ENCODE measurements at places on chromosomes 3 and 15.
A peak's percentile ranks its signal among the peaks of the same experiment; 100 is the strongest.

- peak; percentile 74 for DNase-seq
These were observed 35.4 kb downstream of the ARHGAP31 start for GRCh38 chr3:119329551-119329950.

DNA sequence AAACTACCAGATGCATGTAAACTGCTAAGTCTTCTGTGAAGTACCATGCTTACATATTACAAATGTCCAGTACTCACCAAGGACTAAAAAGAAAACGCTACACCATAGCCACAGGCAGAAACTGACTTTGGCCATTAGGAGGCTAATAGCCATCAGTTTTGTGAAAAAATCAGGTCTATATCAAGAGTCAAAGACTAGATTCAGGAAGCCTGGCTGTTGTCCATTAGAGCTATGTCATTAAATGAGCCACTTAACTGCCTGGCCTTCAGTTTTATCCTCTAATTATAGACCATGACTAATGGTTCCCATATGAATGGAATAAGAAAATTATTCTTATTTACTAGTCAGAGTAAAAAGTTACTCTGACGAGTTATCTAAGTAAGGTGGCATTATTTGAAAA, 144.1 kb downstream of the VPS13C start:
- DNase-seq, result no peak

- DNase-seq, result no peak
These were observed 345.0 kb upstream of the NR2E3 start for GRCh38 chr15:71465131-71465955.

- no peak for DNase-seq
These were observed 38.5 kb downstream of the C2CD4A start for GRCh38 chr15:62105266-62105665.

- DNase-seq, result no peak
These were observed 38.9 kb downstream of the PCSK6 start for GRCh38 chr15:101450403-101451265.

DNA sequence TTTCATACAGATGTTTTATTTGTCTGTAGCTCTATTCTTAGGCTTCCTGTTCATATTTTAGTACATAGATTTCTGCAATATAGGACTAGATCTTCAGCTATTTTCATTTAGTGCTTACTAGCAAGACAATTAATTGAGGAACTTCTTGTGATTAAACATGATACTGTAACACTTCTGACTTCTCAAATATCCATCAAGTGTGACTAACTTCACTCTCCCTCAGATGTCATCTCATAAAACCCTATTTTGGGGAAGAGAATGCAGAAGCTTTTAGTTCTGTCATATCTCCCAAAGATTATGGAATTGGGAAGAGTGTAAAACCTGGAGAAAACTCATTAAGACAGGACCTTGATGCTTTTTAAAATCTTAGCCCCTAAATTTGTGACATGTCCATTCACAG, 28.6 kb upstream of the GOLIM4 start:
- no peak for DNase-seq

- peak; percentile 72 for DNase-seq
These were observed 30.5 kb upstream of the SRP14 start for GRCh38 chr15:40069178-40070165.

GRCh38 chr15:97978401-97979139, 18.1 kb downstream of the ARRDC4 start:
- DNase-seq, result no peak

DNA sequence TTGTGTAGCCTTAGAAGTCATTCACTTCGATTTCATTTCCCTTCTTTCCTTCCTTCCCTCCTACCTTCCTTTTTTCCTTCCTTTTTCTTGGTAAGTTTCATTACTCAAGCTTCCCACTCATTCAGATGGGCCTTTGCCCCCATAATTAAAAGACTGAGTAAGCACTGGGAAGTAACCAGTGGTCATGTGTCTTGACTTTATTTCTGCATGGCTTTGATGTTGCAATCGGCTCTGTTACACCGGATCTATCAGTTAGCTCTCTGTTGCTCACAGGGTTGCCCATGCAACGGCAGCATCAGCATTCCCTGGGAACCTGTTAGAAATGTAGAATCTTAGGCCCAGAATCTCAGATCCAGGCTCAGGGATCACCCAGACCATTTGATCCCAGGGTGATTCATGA, 25.6 kb upstream of the LARS2 start:
- DNase-seq, result no peak

DNA sequence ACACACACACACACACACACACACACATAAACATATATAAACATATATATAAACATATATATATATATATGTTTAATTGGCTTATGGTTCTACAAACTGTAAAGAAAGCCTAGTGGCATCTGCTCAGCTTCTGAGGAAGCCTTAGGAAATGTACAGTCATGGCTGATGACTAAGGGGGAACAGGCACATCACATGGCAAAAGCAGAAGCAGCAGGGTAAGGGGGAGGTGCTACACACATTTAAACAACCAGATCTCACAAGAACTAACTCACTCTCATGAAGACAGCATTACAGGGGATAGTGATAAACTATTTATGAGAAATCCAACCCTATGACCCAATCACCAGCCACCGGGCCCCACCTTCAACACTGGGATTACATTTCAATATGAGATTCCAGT, 922.9 kb downstream of the SI start:
- no peak for DNase-seq

GRCh38 chr3:33313331-33313730, 36.1 kb downstream of the FBXL2 start:
- no peak for DNase-seq

DNA sequence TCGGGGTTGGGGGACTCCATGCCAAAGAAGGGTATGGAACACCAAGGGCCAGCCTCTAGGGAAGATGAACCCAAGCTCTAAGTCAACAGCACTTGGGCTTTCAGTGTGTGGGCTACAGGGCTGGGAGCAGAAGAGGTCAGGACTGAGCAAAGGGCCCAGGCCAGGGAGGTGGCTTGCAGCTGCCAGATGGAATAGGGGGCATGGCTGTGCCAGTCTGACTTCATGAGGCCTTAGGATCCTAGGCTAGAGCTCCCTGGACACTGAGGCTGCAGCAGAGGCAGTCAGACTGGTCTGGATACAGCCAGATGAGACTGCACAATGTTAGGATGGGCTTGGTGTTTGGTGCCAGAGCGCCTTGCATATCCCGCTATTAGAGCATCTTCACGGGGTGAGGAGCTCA, 3.8 kb downstream of the RASGRF1 start:
- no peak for DNase-seq

GRCh38 chr15:47505712-47506328, 211.5 kb upstream of the SEMA6D start:
- no peak for DNase-seq

DNA sequence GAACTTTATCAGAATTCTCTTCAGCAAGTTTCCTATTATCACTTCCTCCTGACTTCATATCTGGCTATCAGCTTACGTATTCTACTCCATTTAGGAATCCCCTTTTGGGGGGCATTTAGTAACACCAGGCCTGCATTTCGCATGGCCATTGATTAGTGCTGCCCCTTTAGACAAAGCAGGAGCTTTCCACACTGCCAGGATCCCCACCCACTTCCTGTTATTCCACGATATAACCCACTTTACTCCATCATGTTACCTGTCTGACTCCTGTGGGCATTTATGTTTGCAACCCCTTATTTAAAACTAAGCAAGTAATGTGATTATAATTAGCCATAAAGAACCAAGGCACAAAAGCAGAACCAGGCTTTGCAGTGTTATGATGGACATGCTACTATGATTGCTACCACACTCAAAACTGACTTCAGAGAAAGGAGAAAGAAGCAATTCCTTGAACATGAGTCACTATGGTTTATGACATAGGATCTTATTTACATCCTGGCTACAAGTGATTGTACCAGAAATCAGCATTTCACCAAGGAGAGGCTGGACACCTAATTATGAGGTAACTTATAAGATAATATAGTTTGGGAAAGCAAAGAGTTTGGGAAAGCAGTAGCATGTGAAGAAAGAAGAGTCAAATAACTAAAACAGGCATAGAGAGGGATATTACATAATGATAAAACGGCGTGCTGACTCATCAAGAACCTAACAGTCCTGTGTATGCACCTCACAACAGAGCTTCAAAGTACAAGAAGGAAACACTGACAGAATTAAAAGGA, 96.3 kb downstream of the IGSF11 start:
- DNase-seq, result no peak

DNA sequence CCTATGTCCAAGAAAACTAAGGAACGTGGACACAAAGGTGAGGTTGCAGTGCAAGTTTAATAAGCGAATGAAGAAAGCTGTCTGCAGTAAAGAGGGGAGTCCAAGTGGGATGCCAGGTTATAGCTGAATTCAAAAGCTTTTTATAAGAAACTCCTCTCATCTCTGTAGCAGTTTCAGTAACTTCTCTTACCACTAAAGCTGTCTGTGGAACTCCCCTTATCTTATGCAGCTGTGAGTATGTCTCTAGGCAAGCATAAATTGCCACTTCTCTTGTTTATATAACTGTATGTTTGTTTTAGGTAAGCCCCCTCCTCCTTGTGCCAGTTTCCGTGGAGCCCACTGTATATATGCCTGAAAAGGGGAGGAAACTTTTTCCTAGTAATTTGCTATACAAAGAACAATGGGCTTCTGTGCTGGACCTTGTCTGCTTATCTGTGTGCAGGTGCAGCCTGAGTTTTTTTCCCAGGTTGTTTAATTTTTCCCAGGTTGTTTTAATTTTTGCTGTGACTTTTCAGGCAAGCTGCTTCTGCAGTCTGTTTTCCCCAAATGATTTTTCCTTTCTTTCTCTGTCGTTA, 875.1 kb upstream of the EPHA6 start:
- DNase-seq, result no peak

DNA sequence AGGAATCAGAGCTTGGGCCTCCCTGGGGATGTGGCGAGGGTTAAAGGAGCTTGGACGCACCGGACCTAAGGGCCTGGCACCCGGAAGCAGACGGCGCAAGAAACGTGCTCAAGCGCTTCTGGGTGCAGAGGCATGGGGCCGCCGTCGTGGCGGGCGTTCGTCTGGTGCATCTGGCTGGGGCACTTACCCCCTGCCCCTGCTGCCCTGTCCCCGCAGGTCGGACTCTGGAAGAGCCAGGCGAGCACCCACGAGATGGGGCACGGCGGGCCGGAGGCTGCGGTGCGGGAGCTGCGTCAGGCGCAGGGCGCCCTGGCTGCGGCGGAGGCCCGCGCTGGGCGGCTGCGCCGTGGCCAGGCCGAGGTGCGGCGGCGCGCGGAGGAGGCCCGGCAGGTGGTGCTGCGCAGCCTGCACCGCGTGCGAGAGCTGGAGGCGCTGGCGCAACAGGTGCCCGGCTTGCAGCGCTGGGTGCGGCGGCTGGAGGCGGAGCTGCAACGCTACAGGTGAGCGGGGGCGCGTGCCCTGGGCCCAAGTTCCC, 2.5 kb downstream of the EFCC1 start:
- no peak for DNase-seq

- DNase-seq, result no peak
These were observed 133.9 kb downstream of the MYLK start for GRCh38 chr3:123750209-123750608.

GRCh38 chr3:124088801-124089200, 96.9 kb upstream of the ROPN1 start:
- no peak for DNase-seq

GRCh38 chr3:149650828-149651227, 7.0 kb downstream of the WWTR1 start:
- DNase-seq, result no peak

DNA sequence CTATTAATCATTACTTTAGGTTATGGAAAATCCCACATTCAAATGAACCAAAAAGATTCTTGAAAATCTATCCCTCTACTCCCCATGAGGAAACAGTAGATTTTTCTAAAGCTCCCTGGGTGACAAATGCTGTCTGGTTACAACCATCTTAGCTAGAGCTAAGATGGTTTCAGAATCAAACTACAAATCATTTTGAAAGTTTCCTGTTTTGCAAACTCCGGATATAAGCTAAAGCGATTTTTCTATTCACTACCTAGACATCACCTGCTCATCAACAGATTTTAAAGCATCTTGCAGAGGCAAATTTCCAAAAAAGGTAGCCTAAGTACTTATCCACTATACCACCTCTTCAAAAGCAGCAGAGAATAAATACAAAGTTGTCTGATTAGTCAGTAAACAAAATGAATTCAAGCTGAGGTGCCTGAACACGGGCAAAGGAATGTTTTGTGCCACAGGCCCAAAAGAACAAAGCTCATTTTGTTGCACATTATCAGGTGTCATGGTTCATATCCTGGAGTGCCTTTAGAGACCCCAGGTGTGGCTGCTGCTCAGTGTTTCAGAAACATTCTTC, 204.9 kb downstream of the TNIK start:
- DNase-seq, result no peak

GRCh38 chr3:26653811-26654425, 31.3 kb downstream of the LRRC3B start:
- no peak for DNase-seq

DNA sequence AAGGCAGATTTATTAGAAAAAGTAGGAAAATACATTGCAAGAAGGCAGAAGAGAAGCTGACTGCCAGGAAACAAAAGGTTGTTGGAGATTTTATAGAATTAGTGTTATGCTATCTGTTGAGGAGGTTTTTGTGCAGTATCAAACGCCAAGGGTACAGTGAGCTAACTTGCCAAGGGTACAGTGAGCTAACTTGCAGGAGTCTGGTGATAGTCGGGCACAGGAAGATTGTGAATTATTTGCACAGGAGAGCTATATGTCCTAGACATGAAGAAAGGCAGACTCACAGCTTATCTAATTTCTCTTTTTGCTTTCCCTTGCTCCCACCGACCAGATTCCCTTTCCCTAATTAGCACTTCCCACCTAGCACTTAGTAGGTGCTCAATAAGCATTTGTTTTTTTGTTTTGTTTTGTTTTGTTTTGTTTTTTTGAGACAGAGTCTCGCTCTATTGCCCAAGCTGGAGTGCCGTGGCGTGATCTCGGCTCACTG, 2.7 kb upstream of the CSK start:
- no peak for DNase-seq

GRCh38 chr15:80846031-80846815, 67.1 kb downstream of the CEMIP start:
- no peak for DNase-seq

DNA sequence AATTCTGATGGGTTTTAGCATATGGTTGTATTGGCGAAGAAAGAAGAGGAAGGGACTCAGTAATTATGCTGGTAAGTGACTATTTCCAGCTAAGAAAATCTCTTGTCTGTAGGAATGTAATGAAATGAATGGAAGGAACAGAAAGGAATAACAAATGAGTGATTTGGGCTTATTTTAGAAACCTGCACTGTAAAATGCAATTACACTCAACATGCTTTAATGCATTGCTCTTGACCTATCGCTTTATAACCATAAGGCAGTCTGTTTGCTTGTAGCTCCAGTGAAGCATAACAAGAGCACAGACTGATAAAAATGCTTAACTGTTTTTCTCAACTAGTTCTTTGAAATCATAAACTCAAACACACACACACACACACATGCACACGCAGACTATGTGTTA, 549.0 kb downstream of the ROBO2 start:
- DNase-seq, result no peak

GRCh38 chr3:89440386-89440785, 333.0 kb downstream of the EPHA3 start:
- DNase-seq, result no peak

GRCh38 chr3:131114256-131114655, 87.6 kb downstream of the NEK11 start:
- DNase-seq, result no peak
